Activated effector memory CD4-positive, alpha-beta T cell treated with anti-CD3 and anti-CD28 coated beads, Interleukin-2, amount 50 U/mL, for 16 hours (primary cell): ENCODE measurements at places on chromosomes 6 and 20.

- no peak for DNase-seq
Observed at GRCh38 chr6:8245726-8246125, 143.4 kb upstream of the EEF1E1 start.

DNA sequence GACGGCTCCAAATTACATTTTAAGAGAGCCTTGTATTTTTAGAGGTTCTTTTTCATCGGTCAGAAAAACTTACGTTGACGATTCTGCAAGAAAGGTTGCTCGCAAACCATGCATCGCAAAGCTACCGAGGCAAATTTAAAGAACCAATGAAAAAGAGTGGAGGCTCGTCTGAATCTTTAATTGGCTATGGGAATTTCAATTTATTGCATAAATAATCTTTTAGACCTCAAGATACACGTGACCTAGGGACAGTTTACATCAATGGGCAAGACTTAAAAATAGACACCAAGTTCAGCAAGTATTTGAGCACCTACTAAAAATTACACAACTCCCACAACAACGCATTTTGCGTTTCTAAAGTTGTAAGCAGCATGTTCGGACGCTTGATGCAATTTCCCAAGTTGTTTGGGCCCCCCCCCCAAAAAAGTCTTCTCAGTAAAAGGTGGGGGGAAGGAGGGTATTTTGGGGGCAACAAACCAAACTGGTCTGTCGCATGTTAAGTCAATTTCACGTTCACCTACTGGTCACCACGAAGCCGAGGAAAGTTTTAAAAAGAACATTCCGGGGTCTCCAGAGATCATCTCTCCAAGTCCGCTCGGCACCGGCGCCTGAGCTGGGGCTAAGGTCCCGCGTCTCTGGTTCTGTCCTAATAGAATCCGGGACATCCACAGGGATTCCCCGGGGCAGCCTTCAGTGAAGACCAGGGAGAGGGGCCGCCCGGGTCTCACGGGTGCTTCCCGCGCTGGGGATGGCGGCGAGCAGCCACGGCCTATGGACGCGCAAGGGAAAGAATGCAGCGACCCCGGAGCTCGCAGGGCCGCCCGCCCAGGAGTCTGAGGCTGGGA, 851 bp downstream of the SNX5 start:
- DNase-seq: no peak

DNA sequence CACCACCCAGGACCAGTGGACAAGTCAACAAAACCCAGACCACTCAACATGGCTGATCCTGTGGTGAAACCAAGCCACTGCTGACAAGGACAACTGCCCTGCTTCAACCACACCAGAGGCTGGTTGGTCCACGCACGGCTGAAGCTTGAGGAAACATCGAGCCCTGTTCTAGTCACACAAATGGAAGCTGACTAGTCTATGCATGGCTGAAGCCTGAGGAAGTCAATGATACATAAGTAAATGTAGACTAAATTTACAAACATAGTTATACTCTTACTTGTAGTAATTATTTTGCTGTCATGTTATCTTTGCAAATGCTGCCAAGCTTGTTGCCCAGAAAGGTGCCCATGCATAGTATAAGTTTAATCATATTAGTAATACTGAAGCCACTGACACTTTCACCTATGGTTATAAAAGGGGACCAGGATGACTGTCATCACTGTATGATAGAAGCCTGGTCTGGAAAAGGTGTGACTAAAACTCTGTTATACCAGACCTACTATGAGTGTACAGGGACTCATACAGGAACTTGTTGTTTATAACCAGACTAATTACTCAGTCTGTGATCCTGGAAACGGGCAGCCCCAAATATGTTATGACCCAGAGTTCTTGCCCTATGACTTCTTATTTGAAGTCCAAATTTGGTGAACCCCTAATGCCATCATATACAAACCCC, 5.6 kb downstream of the IL22RA2 start:
- DNase-seq: no peak

GRCh38 chr6:145887969-145888368, 73.4 kb upstream of the FBXO30 start:
- no peak for DNase-seq

GRCh38 chr6:106397431-106397830, 36.9 kb downstream of the CRYBG1 start:
- DNase-seq: no peak

- DNase-seq: no peak
Observed at GRCh38 chr6:50714487-50715379, 1.4 kb downstream of the TFAP2D start.

DNA sequence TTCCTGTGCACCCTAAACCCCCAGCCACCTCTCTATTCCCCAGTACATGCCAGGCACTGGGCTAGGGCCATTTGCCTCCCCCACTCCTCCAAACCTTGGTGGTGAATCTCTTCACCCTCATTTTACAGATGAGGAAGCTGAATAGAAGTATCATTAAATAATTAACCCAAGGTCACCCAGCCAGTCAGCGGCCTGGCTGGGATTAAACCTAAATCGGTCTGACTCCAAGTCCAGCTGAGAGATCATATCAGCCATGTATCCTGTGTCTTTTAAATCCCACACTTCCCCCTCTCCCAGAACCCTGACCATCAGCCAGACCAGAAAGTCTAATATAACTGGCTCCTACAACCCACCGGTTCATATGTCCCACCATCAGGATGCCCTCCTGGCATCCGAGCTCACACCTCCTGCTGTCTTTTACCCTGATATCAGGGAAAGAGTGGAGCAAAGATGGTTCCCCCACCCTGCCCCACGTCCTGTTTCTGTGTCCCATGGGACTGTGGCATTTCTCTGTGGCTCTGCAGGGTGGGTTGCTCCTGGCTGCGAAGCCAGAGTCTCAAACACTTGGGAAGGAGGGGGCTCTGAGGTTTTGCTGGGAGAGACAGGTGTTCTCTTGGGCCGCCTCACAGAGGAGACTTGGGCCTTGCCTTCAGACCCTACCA, 145.3 kb downstream of the VEGFA start:
- DNase-seq: no peak

DNA sequence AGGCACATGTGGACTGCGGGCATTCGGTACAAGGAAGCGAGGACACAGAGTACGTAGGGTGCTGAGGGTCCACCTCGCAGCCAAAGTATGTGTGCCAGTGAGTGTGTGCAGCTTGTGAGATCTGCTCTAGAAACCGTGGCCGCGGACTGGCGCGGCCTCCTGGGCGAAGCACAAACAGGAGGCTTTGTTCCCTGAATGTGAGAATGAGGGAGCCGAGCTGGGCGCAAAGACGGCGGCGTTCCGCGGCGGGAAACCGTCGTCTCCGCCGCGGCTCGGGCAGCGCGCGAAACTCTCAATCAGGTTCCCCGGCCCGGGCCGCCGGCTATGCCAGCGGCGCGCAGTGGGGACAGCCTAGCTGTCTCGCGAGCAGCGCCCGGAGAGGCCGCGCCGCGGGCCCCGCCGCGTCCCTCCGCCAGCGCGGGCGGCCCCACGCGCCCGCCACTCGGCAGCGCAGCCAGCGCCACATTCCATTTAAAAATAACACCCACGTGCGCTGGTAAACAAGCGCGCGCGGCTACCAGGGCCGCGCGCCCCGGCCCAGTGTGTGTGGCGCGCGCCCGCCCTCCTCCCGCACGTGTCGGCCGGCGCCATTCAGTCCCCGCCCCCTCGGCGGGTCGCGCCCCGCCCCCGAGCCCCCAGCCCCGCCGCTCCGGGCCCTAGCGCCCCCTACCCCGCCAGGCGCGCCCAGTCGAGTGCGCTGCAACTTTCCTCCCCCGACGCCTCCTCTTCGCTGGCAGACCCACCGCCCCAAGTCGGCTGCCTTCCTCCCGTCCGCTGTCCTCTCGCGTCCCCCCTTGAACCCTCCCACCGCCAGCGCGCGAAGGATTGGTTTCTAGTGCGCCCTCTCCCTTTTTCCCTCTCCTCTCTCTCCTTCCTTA, 3.0 kb upstream of the FOXO3 start:
- peak; percentile 93 for DNase-seq

DNA sequence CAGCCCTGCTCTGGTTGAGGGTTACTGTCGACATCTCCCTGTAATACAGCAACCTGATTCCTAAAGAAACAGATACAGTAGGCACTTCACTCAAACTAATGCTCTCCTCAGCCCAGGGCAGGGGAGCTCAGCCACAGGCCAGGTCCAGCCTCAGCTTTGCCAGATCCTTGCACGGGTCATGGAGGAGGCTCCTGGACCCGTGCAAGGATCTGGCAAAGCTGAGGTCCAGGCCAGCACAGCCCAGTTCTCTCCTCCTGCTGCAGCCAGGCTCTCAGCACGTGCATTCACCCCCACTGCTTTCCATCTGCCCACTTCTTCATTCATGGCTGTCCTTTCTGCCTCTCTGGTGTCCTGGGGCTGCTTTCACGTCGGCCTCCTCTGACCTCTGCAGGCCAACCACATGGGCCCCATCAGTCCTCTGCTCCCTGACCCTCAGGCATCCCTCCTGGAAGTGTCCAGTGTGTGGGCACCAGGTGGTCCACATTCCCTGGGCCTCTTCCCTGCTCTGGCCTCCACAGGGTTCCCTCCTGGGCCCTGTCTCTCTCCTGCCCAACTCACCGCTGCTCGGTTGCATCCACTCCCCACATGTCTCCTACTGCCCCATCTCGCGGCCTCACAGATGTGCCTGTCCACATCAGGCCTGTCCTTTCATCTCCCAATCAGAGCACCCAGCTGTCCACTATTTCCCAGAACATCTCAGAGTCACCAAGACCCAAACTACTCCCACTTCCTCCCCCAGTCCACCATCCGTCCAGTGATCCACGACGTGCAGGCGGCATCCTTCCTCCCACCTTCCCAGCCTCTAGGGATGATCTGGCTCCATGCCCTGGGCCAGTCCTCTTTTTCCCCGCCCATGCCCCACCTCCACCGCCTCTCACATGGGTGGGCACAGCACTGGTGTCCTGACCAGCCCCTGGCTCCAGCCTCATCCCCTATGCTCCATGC, 11.8 kb upstream of the CD93 start:
- no peak for DNase-seq

DNA sequence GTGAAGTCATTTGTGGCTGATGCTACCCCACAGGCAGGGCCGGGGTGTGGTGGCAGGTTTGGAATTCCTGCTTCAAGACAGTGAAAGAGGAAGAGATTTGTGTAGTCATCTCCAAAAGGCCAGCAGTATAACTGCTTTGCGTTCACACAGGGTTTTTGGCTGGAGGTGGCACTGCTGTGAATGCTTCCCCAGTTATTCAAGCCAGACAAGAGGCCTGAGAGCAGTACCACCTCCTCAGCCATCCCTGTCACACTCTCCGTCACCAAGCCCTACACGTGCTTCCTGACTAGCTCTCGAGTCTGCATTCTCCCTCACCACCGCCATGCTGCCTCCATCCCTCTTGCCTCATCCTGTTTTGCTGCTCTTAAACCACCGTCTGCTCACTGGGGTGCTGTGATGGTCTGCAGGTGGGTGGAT, 23.9 kb downstream of the ARMC2 start:
- DNase-seq: peak; percentile 67

GRCh38 chr6:158536891-158537798, 22.7 kb upstream of the TMEM181 start:
- peak; percentile 77 for DNase-seq

GRCh38 chr6:11271228-11272020, 39.0 kb upstream of the NEDD9 start:
- DNase-seq: no peak

- DNase-seq: no peak
Observed at GRCh38 chr6:7727946-7728854, 2.3 kb downstream of the BMP6 start.

DNA sequence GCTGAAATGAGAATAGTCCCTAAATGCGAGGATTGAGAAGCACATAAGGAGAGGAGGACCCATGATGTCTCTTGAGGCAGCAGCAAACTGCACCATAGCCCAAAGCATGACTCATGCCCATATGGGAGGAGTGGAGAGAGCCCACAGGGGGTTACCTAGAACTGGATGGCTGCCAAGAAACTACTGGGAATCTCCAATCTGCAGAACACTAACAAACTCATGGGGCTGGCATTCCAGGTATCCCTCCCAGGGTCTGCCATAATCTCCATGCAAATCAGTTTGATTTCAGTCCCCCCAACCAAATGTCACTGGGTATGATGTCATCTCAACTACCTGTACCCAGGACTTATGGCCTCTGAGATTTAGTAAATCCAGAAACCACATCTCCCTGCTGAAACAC, 410.5 kb downstream of the PTPRT start:
- no peak for DNase-seq

DNA sequence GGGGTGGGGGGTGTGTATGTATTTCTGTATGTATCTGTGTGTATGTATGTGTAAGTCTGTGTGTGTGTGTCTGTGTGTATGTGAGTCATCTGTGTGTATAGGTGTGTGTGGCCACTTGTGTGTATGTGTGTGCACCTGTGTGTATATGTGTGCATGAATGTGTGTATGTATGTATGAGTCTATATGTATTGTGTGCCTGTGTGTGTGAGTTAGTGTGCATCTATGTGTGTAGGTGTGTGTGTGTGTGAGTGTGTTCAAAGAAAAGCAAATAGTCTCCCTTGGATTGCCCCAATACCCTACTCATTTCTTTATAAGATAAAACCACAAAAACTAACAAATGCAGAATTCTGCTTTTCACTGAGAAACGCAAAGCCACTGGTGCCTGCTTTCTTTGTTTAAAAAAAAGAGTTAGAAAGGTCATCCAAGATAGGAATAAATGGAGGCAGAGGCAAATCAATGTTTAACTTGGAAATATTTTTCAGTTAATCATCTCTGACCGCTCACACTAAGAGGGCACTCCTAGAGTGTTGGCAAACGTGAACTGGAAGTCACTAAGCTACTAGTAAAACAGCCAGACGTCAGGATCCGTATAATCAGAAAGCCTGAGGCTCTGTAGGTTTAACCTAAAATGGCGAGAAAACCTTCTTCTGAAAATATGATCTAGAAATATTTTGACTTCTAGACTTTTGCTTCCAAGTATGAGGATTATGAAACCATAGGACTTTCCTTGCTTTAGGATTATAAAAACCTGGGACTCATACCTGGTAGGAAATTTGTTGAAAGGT, 37.4 kb upstream of the JAG1 start:
- DNase-seq: no peak

DNA sequence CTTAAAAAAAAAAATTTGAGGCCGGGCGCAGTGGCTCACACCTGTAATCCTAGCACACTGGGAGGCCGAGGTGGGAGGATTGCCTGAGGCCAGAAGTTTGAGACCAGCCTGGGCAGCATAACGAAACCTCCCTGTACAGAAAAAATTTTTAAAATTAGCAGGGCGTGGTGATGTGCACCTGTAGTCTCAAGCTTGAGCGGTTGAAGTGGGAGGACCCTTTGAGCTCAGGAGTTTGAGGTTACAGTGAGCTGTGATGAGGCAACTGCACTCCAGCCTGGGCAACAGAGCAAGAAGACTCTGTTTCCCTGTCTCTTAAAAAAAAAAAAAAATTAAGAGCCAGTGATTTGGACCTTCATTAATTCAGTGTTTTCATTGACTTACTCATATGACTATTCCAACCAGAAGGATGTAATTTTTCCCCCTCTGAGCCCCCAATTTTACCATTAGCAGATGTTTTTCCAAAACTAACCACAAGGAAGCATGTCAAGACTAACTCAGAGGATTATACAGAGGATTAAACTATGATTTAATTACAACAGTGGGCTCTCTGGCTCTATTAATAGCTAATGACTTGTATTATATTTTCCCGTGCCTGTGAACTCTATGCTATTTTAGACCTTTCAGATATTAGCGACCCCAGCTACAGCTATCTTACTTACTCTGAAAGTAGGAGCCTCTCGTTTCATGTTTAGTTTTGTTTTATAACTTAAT, 75.1 kb downstream of the ARID1B start:
- DNase-seq: no peak
